ENCODE measurements at places on chromosomes 11 and 22.
A peak's percentile ranks its signal among the peaks of the same experiment; 100 is the strongest.

DNA sequence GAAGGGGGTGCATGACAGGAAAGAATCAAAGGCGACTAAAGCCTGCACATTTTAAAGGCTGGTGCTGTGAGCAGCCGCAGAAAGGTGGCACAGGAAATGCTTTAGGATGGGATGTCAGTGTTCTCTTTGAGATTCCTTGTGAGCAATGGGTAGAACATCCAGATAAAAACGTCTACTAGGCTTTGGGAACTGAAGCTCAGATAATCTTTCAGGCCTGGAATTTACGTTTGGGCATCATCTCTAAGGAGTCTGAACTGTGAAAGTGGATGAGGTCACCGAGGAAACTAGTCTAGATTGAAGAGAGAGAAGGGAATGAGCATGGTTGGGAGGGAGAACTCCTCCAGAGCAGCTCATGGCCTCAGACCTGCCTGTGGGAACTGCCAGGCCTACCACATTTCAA, 65.7 kb downstream of the FLI1 start:
- DNase-seq: no peak

DNA sequence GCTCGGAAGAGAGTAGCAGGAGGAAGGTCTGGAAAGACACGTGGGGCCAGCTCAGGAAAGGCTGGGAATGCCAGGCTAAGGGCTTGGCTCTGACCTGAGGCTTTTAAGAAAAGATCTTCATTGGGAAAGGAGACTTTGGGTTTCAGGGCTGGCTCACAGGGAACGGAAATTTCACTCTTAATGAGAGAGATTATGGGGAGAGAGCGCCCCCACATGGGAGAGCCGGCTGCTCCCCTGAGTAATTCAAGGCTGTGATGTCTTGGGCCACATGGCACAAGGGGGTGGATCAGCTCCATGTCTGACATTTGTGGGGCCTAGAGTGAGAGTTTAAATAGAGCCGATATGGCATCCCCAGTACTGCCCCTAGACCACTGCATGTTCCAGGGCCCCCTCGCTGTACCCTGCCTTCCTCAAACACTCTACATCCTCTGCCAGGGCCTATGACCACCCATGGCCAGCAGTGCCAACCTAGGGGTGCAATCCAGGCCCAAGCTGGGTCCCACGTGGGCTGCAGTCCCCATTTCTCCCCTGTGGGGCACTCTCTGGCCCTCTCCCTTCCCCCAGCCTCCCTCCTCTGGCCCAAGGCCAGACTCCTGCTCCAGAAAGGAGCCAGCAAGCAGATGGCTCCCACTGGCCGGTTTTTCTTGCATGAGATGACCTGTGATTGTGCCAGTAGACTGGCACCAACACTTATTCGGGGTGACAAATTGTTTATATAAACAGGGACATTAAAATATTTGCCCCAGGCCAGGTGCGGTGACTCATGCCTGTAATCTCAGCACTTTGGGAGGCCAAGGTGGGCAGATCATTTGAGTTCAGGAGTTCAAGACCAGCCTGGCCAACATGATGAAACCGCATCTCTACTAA, 75.2 kb downstream of the ISX start:
- DNase-seq: no peak

- DNase-seq: no peak
Measured at GRCh38 chr11:38721586-38722315, 2123.7 kb upstream of the RAG2 start.

DNA sequence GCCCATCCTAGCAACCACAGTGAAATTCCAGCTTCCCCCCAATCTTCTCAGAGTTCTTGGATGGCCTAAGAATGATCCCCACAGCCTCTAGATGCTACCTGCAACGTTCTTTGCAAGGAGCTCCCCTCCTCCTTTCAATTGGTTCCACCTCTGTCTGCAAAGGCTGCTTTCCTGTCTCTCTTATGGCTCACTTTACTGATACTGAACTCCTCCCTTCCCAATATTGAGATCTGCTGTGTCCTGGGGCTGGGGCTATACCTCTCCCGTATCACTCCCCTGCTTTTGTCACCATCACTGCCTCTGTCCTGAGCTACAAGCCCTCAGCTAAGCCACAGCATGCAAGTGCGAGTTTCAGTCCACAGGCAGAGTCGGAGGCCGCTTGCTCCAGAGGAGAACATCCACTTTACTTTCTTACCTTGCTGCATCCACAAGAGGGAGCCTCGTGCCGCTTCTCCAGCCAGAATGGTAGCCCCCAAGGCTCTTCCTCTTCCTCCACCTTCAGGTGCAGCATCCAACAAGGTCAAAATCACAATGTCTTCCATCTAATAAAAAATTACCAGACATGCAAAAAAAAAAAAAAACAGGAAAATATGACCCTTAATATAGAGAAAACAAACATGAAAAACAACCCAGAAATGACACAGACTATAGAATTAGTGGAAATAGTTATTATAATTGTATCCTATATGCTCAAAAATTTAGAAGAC, 48.6 kb upstream of the TMEM45B start:
- DNase-seq: no peak

- no peak for DNase-seq
Measured at GRCh38 chr11:121636081-121636799, 183.5 kb upstream of the SORL1-AS1 start.

GRCh38 chr11:63663809-63664208, 7.4 kb downstream of the ATL3 start:
- no peak for DNase-seq

- DNase-seq: no peak
Measured at GRCh38 chr11:132056689-132057088, 686.3 kb downstream of the NTM start.

DNA sequence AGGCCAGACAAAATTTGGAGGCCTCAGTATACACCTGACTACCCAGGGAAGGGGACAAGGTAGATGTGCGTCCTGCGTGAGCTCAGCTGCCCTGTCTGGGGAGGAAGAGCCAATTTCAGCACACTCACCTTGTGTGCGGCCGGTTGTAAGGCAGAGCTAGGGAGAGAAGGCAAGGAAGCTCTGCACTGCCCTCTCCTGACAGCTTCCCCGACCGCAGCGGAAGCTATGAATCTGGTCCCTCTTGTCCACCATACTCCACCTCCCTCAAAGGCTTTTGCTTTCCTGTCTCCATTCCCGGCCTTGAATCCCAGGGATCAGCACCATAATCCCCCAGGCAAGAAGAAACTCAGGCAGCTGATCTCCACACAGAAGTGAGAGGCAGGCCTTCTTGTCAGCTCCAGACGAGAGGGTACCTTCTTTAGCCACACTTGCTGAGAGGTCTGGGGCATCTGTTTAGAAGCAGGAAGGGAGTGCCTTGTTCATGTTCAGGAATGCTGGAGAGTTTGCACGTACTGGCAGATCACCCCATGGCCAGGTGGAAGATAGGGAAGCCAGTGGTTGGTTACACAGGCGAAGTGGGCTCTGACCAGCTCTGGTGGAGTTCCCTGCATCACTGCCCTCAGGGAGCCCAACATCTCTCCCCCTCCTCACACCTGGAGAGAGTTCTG, 62.5 kb downstream of the FEZ1 start:
- DNase-seq: peak; percentile 61

- no peak for DNase-seq
Measured at GRCh38 chr11:107702723-107703122, 9.1 kb downstream of the SLN start.

DNA sequence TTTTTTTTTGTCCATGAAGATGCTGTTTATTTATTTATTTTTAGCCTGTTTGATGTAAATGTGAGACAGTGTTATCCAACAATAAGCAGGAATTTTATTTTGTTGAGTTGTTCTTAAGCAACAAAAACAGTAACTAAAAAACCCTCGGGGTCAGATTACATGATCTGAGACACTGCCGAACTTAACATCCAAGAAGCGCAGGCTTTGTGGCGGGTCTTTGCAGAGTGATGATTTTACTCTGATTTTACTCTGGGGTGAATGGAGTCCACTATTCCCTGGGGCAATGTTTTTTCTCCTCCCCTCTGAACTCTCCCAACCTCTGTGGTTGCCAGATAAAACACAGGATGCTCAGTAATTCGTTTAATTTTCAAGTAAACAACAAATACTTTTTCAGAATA, 450.1 kb upstream of the B3GAT1 start:
- no peak for DNase-seq

DNA sequence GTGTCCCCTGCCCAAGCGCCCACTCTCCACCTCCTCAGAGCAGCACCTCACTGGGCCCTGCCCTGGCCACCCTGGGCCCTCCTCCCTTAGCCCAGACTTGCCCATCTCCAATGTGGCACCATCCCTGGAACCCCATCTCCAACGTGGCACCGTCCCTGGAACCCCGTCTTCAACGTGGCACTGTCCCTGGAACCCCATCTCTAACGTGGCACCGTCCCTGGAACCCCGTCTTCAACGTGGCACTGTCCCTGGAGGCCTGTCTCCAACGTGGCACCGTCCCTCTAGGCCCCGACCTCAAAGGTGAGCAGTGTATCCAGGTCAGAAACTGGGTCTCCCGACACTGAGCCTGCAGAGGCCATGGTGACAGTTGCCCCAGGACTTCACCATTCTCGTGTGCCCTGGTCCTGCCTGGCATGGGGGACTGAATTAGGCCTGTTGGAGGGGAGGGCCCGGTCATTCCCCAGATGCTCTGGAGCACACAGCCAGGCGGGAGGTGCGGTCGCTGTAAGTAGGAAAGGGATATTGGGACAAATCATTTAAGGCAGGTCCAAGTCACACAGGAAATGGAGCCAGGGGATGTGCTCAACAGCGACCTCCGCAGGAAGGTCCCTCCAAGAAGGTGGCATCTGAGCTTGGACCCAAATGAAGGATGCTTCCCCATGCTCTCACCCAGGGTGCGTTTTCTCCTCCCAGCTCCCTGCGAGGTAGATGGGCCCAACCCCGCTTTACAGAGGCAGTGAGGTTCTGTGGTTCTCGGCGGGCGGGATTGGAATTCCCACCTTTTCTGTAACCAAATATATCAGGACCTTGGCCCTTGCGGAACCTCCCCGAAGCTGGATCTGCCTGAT, 2.4 kb upstream of the CTSD start:
- DNase-seq: no peak

- no peak for DNase-seq
Measured at GRCh38 chr11:119034813-119035212, 4.1 kb upstream of the SLC37A4 start.

GRCh38 chr11:72807792-72808191, 6.4 kb upstream of the ATG16L2 start:
- no peak for DNase-seq

DNA sequence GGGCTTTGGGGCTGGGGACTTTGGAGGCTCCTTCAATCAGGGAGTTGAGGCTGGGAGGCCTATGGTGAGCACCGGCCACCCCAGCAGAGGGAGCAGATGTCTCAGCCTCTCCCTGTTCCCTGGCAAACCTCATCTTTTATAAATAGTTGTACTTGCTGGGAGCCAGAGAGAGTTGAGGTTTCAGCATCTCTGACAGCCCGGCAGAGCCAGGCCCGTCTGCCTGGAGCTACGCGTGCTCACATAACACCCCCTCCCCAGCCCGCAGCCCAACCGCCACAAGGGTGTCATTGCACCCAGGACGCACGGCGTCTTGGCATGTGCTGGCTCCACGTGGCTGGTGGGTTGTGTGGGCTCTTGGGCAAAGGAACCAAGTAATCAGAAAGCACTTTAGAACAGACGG, 127.1 kb downstream of the CHST1 start:
- DNase-seq: no peak

DNA sequence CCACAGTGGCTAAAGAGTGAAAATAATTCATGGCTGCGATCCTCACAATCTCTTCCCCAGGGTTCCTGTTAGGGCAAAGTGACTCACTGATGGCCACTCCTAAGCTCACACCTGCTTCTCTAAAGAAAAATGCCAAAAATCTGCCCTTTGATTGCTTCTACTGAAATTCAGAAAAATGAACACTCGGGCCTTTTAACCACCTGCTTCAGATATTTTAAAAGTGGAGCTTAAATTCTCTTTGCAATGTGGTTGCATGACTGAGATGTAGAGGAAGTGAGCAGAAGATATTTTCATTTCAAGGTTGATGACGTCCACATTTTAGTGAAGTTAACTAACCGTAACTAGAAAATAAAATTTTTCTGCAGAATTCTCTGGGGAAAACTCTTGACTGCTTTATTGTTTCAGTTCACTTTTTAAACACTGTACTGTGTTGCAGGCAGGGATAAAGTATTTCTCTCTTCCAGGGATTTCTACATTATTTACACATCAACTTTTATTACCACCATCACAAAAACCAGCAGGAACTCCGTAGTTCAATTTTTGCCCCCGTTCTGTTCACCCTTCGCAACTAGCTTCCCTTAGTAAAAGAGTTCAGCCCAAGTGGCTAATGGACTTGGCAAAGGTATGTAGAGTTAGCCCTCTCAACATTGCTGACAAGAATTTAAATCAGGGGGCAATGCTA, 8.5 kb downstream of the RAB30 start:
- DNase-seq: no peak

GRCh38 chr22:45781966-45782365, 110.3 kb downstream of the ATXN10 start:
- DNase-seq: no peak

- DNase-seq: peak; percentile 64
Measured at GRCh38 chr11:3165152-3165705, at the start of gene OSBPL5. OSBPL5 (minus strand) TSS chr11:3165310; CDS start chr11:3129148, 36,162 bp downstream.

DNA sequence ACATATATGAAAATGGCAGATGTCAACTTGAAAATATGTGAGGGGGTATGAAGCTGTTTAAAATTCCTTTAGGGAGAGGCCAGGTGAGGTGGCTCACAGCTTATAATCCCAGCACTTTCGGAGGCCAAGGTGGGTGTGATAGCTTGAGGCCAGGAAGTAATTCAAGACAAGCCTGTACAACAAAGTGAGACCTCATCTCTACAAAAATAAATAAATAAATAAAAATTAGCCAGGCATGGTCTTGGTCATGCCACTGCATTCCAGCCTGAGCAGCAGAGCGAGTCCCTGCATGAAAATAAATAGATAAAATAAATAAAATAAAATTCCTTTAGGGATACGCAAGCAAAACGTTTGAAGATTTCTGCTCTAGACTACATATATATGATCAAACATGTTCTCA, 38.1 kb upstream of the FAM181B start:
- DNase-seq: no peak

DNA sequence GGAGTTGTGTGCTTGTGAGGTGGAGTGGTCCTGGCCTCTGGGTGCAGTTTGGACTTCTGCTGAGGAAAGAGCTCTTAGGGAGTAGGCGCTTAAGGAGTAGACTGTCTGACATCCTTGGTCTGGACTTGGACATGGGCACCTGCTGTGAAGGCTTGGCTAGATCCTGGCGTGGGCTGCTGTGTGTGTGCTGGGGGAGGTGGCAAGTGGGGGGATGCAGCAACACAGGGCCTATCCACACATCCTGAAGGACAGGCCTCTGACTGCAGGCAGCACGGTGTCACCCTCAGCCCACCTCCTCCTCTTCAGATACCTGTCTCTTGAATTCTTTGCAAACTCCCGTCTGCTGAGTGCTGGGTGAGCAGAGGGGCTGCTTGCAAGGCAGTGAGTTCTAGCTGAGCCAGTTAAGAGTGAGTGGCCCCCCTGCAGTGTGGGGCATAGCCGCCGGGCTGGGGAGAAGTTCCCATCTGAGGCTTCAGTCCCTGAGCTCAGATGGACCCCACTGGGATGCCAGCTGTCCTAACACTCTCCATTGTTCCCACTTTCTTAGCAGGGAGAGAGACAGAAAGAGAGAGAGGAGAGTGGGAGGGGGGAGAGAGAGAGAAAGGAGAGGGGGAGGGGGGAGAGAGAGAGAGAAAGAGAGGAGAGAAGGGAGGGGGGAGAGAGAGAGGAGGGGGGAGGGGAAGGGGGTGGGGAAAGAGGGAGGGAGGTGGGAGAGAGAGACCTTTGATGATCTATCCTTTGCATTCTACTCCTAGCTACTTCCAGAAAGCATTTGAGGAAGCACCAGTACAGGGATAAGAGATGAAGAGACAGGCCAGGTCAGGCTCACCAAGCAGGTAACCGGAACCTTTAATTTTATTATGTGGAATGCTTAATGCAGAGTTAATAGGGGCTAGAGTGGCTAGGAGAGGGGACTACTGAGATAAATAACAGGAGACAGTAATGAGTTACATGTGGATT, 12.6 kb downstream of the SOX10 start:
- DNase-seq: no peak

GRCh38 chr11:114775875-114776621, 97.7 kb downstream of the NXPE2 start:
- DNase-seq: no peak
